ENCODE measurements at places on chromosomes 4 and X.

GRCh38 chr4:98712607-98713006 is 54.2 kb upstream of the TSPAN5 start:
- DNase-seq: no peak

- no peak for DNase-seq
These were observed 358.2 kb downstream of the BCOR start for GRCh38 chrX:39739585-39739984.

DNA sequence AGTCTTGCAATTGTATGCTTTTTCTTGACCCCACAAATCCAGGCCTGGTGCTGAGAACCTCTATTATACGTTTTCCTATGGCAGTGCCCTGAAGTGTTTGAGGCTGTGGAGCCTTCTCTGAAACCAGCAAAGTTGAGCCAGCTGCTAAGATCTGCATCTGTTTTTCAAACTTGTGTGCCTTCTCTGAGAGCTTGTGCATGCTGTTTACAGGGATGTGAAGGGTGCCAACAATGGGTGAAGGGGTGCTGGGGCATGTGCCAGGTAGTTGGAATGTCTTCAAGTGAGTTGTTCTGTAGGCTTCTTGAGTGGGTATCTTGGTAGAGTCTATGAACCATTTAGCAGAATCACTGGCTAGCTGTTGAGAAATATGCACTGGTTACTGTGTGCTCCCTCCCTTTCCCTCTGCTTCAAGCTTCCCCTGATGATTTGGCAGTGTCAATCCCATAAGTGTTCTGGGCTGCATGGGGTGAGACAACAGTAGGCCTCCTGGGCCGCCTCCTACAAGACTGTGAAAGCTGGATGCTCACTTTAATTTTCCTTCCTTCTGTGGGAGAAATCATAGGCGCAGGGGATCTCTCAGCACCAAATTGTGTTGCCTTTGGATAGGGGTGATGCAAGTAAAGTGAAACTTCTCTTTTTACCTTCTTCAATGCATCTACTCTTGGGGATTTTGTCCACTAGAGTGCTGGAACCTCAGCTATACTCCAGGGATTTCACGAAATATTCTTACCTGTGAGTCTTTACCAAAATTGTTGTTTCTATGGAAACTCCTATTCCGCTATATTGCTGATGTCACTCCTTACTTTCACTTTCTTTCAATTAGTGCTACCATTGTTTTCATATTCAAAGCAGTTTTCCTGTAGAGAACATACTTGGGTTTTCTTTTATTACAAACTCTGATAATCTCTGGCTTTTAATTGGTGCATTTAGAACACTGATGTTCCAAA is 30.0 kb downstream of the ITM2A start:
- peak; percentile 22 for DNase-seq

- no peak for DNase-seq
These were observed 4.2 kb upstream of the ARSD start for GRCh38 chrX:2933125-2933900.

DNA sequence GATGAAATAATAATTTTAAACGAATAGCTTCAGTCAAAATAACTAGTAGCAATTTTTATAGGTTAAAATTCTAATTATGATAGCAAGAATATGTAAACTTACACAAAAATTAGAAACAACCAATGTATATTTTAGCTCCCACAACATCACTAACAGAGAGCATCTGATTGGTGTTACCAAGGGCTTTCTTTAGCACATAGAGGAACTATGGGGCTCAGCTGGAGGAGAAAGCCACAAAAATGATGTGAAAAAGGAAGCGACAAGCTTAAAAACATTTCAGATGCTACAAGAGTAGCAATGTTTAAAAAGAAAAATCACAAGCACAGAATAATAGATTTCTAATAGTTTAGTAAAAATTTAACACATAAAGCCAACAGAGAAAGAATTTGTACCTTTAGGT is 56.3 kb downstream of the ATP8A1 start:
- DNase-seq: no peak

DNA sequence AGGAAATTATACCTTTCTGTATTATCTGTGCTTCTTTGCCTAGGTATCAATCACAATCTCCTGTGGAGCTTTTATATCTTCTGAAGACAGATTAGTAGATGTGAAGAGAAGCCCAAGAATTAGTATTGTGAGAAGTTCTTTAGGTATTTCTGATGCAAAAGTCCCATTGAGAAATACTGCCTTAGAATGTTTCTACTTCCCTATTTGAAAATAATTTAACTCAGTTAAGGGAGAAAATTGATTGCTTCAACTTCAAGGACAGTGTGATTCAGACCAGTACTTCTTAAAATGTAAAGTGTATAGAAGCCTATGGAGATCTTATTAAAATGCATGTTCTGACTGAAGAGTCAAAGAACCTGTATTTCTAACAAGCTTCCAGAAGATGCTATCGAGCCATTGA is 9.0 kb downstream of the EIF1AX start:
- DNase-seq: no peak

- no peak for DNase-seq
These were observed 60.7 kb upstream of the ABCG2 start for GRCh38 chr4:88219099-88219498.

GRCh38 chr4:83272900-83273299 is 11.7 kb downstream of the COQ2 start:
- DNase-seq: no peak

- DNase-seq: no peak
These were observed 79.9 kb downstream of the AMOT start for GRCh38 chrX:112760697-112761096.

DNA sequence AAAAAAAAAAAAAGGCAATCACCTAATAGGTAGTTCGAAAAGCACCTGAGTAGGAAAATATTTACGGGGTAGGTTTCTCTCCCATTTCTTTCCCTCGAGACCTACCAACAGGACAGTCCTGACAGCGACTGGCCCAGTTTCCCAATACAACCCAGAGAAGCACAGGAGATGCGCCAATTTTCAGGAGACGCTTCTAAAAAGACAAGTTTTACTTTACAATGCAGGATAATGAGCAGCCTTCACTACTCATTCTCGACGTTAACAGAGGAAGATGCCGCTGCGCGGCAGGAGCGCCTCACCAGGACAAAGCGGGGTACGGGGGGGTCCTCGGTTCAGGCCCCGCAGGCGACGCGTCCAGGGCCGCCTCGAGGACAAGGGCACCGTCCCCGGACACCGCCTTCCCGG is 708 bp downstream of the BCLAF3 start:
- no peak for DNase-seq

DNA sequence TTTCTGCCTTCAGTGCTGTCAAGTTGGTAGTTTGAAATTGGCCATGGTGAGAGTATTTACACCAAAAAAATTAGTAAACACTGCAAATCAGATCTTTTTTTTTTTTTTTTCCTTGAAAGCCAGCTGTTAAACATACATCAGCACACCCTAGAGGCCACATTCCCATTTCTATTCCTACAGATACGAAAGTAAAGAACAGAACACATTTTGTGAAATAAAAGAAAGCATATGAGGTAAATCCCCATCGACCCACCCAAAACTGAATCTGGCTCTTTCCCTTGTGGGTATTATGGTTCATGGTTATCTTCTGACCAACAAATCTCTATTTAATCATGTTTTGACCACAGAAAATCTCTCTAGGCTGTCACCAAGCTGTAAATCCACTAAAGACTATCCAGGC is 41.8 kb upstream of the AP1AR start:
- DNase-seq: no peak

GRCh38 chr4:40193016-40193571 is 3.7 kb upstream of the RHOH start:
- DNase-seq: no peak

DNA sequence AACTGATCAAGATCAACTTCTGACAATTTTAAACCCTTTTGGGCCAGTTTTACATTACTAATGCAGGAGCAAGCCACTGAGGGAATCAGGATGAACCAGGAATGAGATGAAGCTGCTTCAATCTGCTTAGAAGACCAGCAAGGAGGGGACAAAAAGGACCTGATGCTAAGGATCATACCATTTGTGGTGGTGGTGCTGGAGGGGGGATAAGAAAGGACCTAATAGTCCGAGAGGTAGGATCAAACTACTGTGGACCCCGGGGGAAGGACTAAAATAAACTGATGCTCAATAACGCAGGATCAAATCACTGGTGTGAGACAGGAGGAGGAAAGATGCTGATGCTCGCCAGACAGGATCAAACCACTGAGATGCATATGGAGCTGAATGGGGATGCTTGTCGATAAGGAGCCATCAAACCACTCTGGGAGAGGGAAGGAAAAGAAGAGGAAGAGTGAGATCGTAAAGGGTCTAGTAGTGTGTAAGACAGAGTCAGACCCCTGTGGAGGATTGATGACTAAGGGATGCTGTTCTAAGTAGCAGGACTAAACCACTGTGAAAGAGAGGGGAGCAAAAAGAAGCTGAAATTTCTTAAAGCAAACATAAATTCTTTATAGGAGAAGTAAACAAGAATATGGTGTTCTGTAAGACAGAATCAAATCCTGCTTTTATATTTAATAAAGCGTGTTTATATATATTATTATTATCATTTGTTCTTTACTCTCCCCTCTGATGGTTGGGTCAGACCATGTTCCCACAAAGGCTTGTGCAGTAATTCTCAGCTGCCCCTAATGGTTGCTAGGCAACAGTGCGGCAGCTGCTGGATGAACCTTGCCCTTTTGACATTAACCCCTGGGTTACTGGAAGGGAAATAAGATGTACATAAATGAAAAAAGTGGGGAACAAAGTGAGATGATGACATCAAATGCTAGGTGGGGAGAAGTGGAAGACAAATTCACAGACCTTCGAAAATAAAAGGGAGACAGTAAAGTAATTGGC is 432.5 kb upstream of the FGF16 start:
- DNase-seq: no peak

GRCh38 chrX:81957900-81958545 is 756.1 kb downstream of the SH3BGRL start:
- DNase-seq: no peak

DNA sequence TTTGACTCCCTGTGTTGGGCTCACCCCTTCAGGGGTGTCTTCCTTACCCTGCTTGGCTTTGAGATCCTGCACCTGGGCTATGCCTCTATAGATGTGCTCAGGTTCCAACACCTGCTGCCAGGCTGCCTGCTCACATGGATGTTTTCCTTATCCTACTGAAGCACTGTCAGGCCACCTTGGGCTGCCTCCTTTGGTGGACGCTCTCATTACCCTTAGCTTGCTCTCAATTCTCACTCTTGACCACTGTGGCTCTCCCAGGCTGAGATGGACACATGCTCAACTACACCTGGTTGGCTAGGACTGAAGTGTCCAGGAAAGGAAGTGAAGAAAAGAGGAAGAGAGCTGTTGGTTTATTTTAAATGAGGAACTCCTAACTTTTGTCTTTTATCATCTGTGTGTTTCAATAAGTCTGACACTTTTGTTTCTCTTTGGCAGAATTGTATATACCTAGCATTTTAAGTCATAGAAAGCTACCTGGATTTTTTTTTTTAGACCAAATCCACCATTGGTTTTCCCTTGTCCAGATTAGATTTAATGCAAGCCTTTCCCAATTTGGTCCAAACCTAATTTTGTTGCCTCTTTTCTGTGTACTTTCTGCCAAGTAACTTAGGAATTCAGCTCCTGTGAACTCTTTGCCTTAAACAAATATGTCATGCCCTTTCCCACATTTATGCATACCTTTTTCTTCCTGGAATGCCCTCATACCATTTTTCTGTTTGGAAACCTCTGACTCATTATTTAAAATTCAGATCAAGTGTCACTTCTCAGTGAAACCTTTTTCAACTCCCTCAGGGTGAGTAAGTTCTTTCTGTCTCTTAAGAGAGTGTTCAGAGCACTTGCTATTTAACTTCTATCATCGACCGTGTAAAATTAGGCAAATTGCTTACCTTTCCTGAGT is 175.8 kb downstream of the GC start:
- DNase-seq: no peak

GRCh38 chr4:173243917-173244658 is 75.5 kb downstream of the GALNT7 start:
- no peak for DNase-seq

GRCh38 chr4:166531703-166532102 is 658.7 kb downstream of the TLL1 start:
- DNase-seq: no peak

DNA sequence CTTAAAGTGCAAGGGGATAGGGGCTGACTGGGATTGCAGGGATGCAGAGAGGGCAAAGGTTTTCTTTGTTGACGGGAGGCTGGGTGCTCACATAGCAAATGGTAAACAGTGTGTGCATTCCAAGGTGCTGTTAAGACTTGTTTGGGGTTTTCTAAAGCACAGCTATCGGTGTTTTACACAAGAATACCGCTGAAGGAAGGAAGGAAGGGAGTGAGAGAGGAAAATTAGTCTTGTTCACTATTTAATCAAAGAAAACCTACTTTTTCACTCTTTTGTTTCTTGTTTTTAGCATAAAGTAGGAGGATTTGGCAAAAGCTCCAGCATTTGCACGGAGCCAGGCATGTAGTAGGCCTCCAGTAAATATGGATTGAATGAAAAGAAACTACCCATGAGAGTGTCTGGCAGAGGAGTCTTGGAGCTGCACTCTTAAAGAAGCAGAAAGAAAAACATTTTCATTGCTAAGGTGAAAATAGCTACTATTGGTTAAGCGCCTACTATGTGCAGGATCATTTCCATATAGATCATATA is 99.7 kb downstream of the FIP1L1 start:
- no peak for DNase-seq

- no peak for DNase-seq
These were observed 58.0 kb upstream of the UNC5C start for GRCh38 chr4:95606739-95607138.

DNA sequence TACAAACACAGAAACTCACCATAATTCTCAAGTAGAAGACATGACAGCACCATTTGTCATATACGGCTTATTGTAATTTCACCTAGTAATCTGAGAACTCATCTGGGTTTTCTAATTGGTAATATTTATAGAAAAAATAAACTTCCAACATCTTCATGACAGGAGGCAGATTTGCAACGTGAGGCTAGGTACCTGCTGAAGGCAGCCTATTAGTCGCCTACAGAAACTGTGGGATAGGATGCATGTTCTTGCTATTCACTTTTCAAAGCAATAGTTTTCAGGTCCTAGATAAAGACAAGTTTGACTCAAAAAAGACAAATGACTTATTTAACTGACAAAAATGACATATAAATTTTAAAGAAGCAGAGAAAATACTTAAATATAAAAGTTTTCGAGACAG is 2.9 kb downstream of the ZNF732 start:
- no peak for DNase-seq

DNA sequence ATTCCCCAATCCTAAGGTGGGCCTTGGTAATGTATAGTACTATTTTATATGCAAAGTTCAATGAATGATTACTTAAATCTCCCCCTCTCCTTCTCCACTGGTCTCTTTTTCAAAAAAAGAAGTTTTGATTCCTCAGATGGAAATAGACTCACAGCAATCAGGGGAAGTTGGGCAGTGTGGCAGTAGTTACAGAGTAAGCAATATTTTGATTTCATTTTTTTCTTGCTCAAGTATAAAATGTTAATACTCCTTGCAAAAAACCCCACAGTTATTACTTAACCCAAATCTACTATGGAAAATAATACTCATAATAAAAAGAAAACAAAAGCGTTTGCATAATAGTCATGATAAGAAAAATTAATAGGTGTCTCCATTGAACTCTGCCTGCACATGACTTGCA is 56.9 kb upstream of the CXCL8 start:
- DNase-seq: no peak

GRCh38 chrX:22033818-22034217 is 1.7 kb downstream of the PHEX start:
- DNase-seq: no peak

- DNase-seq: no peak
These were observed 500.0 kb downstream of the SPRY1 start for GRCh38 chr4:123896446-123897071.

Data from thyroid gland (tissue), 4 donors.